RWPE2 (cell line): ENCODE measurements at places on chromosomes 3 and 15.

DNA sequence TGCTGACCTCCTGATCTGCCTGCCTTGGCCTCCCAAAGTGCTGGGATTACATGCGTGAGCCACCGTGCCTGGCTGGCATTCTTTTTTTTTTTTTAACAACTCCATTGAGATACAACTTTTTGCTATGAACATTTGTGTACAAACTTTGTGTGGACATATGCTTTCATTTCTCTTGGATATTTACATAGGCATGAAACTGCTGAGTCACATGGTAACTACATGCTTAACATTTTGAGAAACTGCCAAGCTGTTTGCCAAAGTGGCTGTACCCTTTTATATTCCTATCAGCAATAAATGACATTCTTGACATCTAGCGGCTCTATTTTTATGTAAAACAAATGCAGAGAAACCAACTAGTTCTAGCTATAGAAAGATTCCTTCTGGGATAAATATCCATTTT, 8.7 kb upstream of the YEATS2 start:
- DNase-seq: no peak

DNA sequence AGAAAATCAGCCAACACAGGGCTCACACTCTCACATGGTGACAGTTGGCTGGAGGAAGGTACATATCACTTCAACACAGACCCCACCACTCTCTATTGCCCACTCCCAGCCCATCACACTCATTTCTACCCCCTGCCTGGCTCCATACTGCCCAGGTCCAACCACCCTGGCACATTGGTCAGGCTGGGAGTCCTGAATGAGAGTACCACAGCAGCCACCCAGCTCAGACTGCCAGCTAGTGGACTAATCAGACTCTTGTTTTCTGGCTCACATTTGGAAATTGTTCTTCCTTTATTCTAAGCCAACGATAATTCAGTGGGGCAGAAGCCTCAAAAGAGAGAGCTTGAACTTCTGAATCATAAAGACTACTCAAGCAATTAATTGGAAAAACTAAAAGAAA, 20.0 kb downstream of the MRPL46 start:
- no peak for DNase-seq

DNA sequence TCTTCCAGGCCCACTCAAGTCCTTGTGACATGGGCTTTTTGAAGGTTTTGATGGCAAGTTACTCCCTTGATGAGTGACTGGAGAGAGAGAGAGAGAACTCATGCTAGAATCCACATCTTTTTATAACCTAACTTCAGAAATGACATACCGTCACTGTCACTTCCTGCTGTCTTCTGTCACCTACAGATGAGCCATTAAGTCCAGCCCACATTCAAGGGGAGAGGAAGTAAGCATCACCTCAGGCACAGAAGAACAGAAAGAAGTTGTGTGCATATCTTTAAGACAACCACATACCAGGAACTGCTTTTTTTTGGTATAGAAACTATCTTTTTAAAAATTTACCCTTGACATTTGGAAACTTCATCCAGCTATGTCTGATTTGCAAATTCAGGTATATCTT, 16.6 kb upstream of the TXNRD3 start:
- DNase-seq: no peak

DNA sequence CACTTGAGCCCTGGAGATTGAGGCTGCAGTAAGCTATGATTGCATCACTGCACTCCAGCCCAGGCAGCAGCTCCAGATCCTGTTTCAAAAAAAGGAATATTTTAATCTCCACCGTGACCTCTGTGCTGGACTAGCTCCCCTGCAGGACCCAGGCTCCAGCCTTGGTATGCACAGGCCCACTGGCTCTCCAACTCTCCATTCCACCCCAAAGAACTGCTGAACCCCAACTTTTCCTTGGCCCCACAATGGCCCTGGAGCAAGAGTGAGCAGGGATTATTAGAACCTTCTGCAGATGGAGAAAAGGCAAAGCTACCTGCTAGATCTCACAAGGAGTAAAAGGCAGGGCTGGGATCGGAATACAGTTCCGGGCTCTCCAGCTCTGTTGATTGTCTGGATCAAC, 32.8 kb upstream of the SFMBT1 start:
- DNase-seq: no peak

GRCh38 chr3:184739594-184740505, 28.0 kb upstream of the MAGEF1 start:
- DNase-seq: no peak

GRCh38 chr3:104040896-104041295, 1325.8 kb upstream of the ALCAM start:
- DNase-seq: no peak
